ENCODE measurements at places on chromosomes 7 and 10. TPM values are rescaled to one million over a fixed set of nuclear protein-coding genes. Genes with fewer than 3 reads are reported as not detected.

The CCL24 gene
- not detected for total RNA-seq

The PRF1 gene
- total RNA-seq = not detected

The PHYHIPL gene
- not detected for total RNA-seq

The SPAM1 gene
- not detected for total RNA-seq

The ZNF248 gene
- total RNA-seq = 4.6 TPM

The AGK gene
- 20.0 TPM for total RNA-seq

The CLRN3 gene
- not detected for total RNA-seq

The CADPS2 gene
- total RNA-seq = 14.4 TPM

The NME8 gene
- total RNA-seq = not detected

The CYP3A7 gene
- not detected for total RNA-seq

The EPO gene
- total RNA-seq = not detected

The EBLN1 gene
- total RNA-seq = not detected

The ANKRD22 gene
- total RNA-seq = not detected

The MYL7 gene
- not detected for total RNA-seq

The ASNS gene
- total RNA-seq = 42.8 TPM

The RET gene
- 0.58 TPM for total RNA-seq

The CDK14 gene
- total RNA-seq = 39.7 TPM

The PCGF5 gene
- 58.3 TPM for total RNA-seq

The ZFYVE27 gene
- 29.6 TPM for total RNA-seq

The DDC gene
- total RNA-seq = not detected

The CHST15 gene
- total RNA-seq = 1.7 TPM

The H2BK1 gene
- total RNA-seq = not detected

The SPDYE2B gene
- total RNA-seq = not detected
